ENCODE measurements at places on chromosomes 12 and 14.

- DNase-seq: no peak
Measured at GRCh38 chr14:35988972-35989690, 163.0 kb downstream of the BRMS1L start.

DNA sequence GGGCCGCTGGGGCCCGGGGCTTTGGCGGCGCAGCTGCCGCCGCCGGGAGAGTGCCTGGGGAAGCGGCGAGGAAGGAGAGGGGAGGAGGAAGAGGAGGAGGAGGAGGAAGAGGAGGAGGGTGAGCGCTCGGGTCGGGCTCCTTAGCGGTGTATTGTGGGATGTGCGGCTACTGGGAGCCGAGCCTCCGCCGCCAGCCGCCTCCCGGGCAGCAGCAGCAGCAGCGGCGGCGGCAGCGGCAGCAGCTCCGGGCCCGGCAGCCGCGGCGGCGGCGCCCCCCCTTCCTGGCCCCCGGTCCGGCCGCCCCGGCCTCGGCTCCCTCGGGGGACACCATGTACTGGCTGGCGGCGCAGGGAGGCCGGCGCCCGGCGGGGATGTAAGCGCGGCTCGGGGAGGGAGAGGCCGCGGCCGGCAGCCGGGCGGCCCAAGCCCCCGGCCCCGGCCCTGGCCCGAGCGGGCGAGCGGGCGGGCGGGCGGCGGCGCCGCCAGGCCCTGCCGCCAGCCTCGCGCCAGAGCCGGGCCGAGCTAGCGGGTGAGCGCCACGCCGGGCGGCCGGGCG, at the start of gene SETD1B:
TSS of gene SETD1B (plus strand) at position 149 of the 556 bp plus-strand sequence. CDS start 729 bp downstream, outside the sequence.
- no peak for DNase-seq

GRCh38 chr14:101458741-101459550, 102.3 kb upstream of the DIO3 start:
- no peak for DNase-seq

DNA sequence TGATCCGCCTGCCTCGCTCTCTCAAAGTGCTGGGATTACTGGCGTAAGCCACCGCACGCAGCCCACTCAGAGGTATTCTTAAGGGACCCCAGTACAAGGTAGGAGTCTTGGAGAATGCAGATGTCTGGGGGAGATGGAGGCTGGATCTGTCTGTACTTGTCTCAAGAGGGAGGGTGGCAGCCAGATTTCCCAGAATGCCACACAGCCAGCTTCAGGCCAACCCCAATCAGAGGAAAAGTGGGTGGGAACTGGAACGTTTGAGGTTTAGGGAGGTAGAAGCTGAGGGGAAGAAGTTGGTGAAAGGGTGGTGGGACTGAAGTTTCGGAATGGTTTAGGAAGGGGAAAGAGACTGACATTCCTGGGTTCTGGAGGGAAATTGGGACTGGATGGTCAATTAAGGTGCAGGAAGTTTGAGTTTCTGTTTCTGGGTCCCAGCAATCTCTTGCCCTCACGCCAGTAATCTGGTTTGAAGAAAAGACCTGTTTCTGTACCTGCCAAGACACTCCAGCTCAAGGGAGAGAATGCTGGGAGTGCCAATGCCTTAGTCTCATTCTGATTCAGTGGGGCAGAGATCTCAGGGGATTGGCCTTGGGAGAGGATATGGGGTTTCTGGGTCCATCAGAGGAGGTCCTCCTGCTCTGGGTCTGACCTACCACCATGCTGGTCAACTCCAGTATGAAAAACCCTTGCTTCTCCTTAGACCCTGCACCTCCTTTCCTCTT, 8.1 kb upstream of the ZNF385A start:
- DNase-seq: no peak

- no peak for DNase-seq
Measured at GRCh38 chr12:64187794-64188193, 34.3 kb downstream of the KICS2 start.

DNA sequence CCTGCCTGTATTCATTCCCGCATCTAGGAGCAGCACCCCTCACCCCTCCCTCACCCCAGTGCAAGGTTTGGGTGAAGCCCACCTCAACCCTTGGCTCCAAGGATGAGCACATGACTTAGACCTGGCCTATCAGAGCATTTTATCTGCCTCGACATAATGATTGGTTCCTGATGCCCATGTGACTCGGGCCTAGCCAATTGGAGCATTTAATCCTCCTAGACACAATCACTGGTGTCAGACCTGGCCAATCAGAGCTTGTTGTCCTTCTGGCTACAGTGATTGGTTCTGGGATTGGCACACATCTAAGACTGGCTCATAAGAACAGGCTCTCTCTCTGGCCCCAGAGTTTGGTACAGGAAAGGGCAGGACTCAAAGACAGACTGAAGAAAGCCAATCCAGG, 73.1 kb upstream of the MYL2 start:
- DNase-seq: no peak

DNA sequence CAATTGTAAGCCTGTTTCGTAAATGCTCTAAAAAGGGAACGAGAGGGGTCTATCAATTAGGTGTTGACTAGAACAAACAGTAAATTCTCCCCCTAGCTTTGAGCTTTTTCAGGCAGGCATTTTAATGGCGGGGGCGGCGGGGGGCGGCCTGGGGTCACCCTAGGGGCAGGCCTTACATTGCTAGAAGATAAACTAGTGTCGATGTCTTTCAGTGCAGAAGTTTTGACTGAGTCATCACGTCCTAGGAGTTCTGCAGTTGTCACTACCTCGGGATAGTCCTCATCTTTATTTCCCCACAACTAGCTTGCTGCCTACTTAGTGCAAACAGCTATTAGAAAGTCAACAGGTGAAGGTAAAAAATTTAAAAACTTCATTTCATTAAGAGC, 1.6 kb downstream of the ATP6V1D start:
- no peak for DNase-seq

DNA sequence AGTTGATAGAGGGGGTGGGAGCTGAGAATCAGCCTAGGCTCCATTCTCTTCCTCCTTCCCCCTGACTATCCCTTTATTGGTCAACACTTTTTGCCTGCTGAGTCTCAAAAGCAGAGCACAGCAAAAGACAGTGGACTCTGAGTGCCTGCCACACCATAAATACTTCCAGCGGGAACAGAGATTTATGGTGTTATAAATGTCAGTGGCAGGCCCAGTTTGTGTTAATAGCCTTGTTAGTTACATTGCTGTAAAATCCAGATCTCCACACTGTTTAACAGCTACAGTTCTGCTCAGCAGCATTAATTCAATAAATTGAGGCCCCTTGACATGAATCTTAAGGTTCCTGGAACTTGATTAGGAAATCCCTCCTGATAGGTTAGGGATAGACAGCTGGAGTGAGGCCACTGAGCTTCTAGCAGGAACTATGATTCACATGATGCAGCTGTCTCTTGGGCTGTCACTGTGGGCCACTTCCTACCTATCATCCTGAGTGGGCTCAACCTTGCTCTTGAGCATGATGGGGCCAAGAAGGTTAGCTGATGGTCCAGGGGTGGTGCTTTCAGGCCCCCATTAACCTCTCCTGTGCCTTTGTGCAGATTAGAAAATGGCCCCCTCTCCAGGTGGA, 295.2 kb upstream of the SRRM4 start:
- no peak for DNase-seq
